ENCODE measurements at places on chromosomes 6 and 20.

DNA sequence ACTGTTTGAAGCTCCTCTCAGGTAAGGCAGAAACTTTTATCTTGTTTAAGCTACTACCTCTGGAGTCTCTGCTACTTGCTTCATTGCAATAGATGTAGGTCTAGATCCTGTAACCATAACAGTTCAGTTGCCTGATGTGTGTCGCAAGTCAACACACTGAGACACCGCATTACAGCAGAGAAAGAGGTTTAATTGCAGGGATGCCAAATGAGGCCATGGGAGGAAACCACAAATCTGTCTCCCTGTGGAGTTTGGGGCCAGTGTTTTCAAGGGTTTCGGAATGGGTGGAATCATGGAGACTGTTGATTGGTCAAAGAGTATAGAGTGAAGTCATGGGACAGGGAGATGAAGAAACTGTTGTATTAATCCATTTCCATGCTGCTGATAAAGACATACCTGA lies 57.1 kb upstream of the RBM24 start:
- no peak for DNase-seq

GRCh38 chr20:63172726-63173125 lies 43.2 kb downstream of the YTHDF1 start:
- DNase-seq = no peak

DNA sequence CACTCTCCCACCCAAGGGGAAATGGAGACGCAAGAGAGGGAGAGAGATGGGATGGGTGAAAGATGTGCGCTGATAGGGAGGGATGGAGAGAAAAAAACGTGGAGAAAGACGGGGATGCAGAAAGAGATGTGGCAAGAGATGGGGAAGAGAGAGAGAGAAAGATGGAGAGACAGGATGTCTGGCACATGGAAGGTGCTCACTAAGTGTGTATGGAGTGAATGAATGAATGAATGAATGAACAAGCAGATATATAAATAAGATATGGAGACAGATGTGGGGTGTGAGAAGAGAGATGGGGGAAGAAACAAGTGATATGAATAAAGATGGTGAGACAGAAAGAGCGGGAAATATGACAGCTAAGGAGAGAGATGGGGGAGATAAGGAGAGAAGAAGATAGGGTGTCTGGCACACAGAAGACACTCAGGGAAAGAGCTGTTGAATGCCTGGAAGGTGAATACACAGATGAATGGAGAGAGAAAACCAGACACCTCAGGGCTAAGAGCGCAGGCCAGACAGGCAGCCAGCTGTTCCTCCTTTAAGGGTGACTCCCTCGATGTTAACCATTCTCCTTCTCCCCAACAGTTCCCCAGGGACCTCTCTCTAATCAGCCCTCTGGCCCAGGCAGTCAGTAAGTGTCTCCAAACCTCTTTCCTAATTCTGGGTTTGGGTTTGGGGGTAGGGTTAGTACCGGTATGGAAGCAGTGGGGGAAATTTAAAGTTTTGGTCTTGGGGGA lies 754 bp downstream of the TNF start:
- DNase-seq = no peak

GRCh38 chr6:128919412-128920180 lies 36.7 kb downstream of the LAMA2 start:
- DNase-seq = no peak

- no peak for DNase-seq
Observed at GRCh38 chr20:24658920-24659660, 189.7 kb downstream of the SYNDIG1 start.

DNA sequence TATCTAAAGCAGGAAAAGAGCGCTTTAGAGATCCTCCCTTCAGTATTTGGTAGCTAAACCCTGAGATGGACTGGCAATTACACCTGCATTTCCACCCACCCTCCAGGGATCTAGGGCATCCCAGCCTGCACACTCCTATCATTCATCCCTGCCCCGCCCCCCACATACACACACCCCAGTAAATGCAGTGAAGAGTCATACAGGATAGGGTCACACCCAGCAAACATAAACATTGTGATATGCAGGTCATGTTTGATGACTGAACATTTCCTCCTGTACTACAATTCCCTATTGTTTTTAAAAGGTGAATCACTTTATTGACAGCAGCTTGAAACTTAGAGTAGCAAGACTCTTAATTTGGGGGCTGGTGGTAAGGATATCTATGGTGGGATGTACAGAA lies 112.9 kb downstream of the FOXO3 start:
- DNase-seq = no peak

DNA sequence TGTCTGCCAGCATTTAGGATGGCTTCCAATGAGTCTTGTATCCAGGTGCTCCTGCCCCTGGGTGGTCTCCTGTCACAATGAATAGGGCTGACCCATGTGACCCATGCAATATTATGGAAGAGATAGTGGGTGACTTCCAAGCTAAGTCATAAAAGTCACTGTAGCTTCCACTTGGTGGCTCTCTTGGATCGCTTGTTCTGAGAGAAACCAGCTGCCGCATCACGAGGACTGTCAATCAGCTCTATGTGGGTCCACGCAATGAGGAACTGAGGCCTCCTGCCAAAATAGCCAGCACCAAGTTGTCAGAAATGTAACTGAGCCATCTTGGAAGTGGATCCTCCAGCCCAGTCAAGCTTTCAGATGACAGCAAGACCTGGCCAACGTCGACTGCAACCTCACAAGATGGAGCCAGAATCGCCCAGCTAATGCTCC lies 14.9 kb upstream of the MATN4 start:
- DNase-seq = no peak

GRCh38 chr20:25659999-25660398 lies 36.2 kb upstream of the NANP start:
- no peak for DNase-seq

DNA sequence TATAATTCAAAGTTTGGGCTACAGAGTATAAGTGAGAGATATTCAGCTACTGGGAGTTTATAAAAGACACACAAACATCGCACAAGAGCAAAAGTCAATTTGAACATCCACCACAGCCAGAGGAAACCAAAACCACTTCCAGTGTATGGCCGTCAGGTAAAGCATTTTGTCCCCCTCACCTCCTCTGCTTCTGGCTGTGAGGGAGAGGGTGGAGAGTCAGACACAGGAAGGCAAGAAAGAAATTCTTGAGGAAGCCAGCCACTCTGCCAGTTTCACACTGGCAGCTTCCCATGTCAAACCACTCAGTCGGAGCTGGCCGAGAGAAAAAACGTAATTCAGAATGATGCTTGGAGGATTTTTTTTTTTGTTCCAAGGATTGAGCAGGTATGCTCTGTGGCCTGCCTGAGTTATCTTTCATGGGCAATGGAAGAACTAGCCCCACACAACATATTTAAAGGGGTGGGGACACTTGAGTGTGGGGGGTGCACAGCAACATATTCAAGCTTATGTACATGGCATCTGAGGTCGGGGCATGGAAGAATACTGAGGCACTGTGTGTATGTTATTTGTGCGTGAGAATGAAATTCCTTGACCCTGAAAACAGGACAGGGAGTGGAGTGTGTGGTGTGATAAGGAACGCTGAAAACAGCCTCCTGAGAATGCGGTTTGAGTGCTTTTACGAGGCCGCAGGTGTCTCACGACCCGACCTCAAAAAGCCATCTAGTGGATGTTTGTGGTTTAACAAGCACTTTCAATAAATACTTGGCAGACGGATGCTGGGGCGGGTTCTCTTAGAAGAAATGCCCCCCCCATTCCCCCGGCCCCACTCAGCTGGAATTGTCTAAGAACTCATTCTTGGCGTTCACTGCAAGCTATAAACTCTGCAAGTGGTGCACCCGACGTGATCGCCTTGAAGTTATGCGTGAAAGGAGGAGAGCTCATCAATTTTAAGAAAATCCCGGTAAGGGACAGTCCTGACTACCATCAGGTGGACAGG lies 27.5 kb upstream of the ZBTB22 start:
- DNase-seq = peak; percentile 45

GRCh38 chr20:50252701-50253100 lies 62.1 kb downstream of the CEBPB start:
- DNase-seq = no peak

DNA sequence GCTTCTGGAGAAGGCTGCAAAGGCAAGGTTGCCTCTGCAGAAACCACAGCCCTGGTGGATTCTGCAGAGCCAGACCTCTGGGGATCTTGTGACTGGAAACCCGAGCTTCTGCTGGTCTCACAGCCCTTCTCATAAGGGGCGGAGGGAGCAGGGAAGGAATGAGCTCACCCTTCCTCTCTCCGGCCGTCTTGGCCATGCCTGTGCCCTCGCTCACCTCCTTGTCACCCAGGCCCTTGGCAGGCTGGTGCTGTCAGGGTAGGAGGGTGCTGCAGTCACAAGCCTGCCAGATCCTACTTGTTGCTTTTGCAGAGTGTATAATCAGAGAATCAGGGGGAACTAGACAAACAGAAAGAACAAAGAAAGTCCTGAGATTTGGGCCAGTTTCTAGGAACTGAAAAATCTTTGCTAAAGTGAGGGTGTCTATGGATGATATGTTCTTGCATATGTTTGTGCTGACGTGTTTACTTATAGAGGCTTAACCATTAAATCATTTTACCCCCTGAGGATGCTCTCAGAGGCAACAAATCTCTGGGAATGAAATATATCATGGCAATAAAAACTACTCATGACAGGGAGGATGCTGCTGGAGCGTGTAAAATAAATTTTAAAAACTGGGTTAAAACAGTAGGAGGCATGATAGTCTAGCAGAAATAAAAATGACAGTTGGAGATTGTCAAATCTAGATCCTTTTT lies 244.9 kb upstream of the SOX4 start:
- no peak for DNase-seq

GRCh38 chr6:84422380-84422968 lies 195.0 kb upstream of the CEP162 start:
- no peak for DNase-seq

- DNase-seq = no peak
Observed at GRCh38 chr6:85261271-85261670, 188.6 kb upstream of the NT5E start.

- no peak for DNase-seq
Observed at GRCh38 chr6:159691133-159691962, 1.7 kb downstream of the SOD2 start.

DNA sequence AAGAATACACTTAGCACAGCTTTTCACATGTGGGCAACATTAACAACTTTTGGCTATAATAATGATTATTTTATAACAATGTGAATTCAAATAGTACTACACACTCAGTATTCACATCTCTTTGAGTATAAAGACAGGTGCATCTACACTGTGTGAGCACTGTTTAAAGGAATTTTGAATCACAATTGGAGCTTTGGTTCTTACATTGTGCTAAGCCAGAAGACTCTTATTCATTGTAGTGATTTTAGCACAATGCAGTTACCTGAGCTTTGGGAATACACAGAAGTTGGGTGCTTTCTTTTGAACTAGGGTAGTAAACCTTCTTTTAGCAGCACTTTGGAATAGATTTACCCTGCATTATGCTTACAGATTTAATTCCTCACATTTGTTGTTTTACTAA lies 20.5 kb downstream of the RIMS1 start:
- no peak for DNase-seq

Measured in activated T-helper 1 cell treated with Interleukin-2 at 50 U/mL for 16 hours (primary cell).